Left lung (tissue), 14 donors: ENCODE measurements at places on chromosomes 1 and 21. TPM values are rescaled to one million over a fixed set of nuclear protein-coding genes. Genes with fewer than 3 reads are reported as not detected.

BMP8B gene
- polyA plus RNA-seq, result 1.2 TPM

SPRR2G gene
- polyA plus RNA-seq, result not detected

FAM3B gene
- 13.3 TPM for polyA plus RNA-seq

TCEANC2 gene
- polyA plus RNA-seq, result 8.9 TPM

EPHB2 gene
- 19.1 TPM for polyA plus RNA-seq

CEP85 gene
- 20.8 TPM for polyA plus RNA-seq

RAP1A gene
- polyA plus RNA-seq, result 68.2 TPM

CYP4A22 gene
- polyA plus RNA-seq, result not detected

TOR1AIP2 gene
- polyA plus RNA-seq, result 34.8 TPM

SLC44A5 gene
- 5.1 TPM for polyA plus RNA-seq

PRMT6 gene
- polyA plus RNA-seq, result 27.4 TPM

GRCh38 chr1:158521666-158522058 lies 32.5 kb downstream of the OR6Y1 start:
- no peak for DNase-seq

- no peak for DNase-seq
Observed at GRCh38 chr1:192880231-192880630, 71.4 kb downstream of the RGS2 start.

GRCh38 chr1:235532360-235532759 lies 28.1 kb upstream of the B3GALNT2 start:
- DNase-seq, result no peak

- no peak for DNase-seq
Observed at GRCh38 chr1:110872366-110872744, 593 bp upstream of the CD53 start.

- no peak for DNase-seq
Observed at GRCh38 chr1:202101184-202101583, 21.5 kb upstream of the GPR37L1 start.

- DNase-seq, result no peak
Observed at GRCh38 chr1:30423570-30423969, 299.8 kb downstream of the MATN1 start.

DNA sequence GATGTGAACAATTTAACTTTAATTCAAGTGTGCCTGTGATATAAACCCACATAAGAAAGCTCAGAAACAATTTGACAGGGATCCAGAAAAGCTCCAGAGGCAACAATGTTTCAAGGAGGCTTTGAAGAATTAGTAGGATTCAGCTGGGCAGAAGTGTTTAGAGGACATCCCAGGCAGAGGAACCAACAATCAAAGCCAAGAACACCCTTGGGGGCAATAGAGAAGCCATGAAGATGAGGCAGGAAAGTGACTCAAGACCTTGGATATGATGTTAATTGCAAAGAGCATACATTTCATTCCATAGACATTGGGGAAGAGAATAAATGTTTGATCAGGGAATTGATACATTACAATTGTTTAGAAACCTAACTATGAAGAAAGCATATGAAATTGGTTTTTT lies 280.3 kb downstream of the LTN1 start:
- DNase-seq, result no peak

- no peak for DNase-seq
Observed at GRCh38 chr1:78086697-78087096, 40.9 kb downstream of the GIPC2 start.

- DNase-seq, result no peak
Observed at GRCh38 chr1:159940006-159940620, 5.3 kb downstream of the IGSF9 start.

- no peak for DNase-seq
Observed at GRCh38 chr21:27818847-27819246, 852.0 kb upstream of the ADAMTS5 start.

GRCh38 chr1:81414488-81415015 lies 386.2 kb upstream of the ADGRL2 start:
- peak; percentile 77 for DNase-seq

GRCh38 chr1:147201276-147201675 lies 23.9 kb downstream of the FMO5 start:
- DNase-seq, result no peak

DNA sequence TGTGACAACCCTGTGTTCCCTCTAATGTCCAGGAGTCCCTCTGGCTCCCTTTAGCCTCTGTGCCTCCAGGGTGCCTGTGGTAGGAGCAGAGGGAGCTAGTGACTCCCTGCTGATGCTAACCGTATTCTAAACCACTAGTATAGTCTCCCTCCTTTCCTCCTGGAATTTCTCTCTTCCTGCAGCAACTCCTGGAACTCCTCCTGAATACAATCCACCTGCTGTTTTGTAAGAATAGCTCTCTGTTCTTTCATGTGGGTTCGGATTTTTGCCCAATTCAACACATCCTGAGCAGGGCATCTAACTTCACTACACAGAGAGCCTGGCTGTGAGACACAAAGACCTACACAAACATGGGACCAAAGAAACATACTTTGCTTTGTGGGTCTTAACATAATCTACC lies 107.9 kb downstream of the RUNX1 start:
- DNase-seq, result no peak

DNA sequence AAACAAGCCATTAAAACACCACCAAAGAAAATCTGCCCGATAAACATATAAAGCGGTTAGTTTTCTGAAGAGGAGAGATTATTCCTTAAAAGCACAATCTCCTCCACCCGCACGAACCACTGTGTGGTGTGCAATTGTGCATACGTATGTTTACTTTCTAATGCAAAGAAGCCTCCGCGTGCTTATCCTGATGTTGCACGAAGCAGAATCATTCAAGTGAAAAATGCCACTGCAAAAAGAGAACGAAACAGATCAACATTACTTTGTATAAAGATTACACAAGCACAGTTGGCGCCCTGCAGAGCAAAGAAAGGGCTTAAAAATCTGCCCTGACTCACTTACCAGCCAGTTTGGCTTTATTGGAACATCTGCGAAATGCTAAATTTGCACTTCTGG lies 166.8 kb downstream of the ZNF281 start:
- DNase-seq, result no peak

GRCh38 chr1:233261206-233261605 lies 34.3 kb downstream of the PCNX2 start:
- DNase-seq, result no peak

DNA sequence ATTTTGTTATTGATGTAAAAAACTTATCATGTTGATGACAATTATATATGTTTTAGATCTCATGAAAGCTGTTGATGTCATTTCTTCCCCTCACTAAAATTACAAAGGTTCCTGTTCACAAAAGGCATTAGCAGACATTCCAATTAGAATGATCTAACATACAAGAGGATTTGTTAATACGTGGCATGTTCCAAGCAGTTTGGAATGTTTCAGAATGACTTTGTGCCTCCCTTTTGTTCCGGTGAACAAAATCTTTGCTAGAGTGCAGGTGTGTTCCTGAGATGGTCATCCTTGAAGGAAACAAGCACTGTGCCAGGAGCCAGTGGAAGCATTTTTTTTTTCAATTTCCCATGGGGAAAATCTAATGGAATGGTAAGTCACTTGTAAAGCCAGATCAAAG lies 108.0 kb upstream of the KCTD3 start:
- no peak for DNase-seq

- no peak for DNase-seq
Observed at GRCh38 chr1:200073286-200073637, 45.8 kb downstream of the NR5A2 start.

GRCh38 chr1:112230232-112230631 lies 165.8 kb upstream of the CTTNBP2NL start:
- no peak for DNase-seq

DNA sequence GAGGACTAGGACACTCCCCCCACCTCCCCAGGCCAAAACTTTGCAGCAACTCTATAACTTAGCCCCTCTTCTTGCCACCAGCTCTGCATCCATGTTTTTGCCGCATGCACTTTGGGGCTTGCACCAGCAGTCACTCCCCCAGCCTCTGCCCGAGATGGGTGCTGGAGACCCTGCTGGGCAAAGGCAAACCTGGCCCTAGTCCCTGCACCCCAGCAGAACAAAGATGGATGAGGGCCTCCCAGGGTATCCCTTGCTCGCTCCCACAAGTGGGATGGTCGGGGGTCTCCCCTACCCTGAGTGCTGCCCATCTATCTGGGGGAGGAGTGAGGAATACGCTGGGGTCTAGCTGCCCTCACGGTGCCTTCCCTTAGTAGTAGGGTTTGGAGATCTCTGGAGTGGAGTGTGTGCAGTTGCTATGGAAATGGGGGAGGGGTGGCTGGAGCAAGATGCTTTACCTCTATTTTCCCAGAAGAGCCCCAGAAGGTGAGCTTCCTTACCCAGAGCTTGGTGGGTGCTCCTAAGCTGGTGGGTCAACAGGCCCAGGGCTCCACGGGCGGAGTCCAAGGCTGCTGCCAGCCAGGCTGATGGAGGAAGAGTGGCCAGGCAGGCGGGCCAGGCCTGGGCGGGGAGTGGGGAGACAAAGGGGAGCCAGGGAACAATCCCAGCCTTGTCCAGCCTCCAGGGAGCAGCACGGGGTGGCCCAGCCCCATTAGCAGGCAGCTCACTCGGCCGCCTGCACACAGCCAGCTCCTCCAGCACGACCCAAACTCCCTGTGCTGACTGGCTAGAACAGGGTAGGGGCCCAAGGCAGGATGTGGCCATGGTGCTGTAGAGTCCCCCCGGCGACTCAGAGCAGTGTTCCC lies at the start of gene PAQR6:
PAQR6 (minus strand) TSS at position 597 of the 863 bp plus-strand sequence. CDS start 1,325 bp downstream, outside the sequence.
- DNase-seq, result no peak

- no peak for DNase-seq
Observed at GRCh38 chr1:227846265-227846858, 30.9 kb downstream of the PRSS38 start.

DNA sequence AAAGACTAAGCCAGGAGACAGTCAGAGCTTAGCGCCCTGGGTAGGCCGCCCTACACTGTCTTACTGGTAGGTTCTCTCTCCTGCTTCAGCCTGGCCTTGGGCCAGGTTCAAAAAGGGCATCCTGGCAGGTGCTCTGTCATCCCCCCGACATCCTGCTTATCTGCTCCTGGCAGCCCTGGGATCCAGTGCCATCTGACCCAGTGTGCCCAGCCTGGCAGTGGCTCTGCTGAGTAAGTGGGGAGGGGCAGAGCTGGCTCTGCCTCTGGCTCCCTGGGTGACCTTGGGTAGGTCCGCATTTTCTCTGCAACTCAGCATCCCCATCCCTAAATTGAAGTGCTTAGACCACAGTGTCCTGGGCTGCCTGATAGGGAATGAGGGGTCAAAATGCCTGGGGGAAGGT lies 549.9 kb downstream of the PTPRU start:
- no peak for DNase-seq

- no peak for DNase-seq
Observed at GRCh38 chr1:32714277-32714676, 11.7 kb upstream of the SYNC start.

- no peak for DNase-seq
Observed at GRCh38 chr1:43452789-43453441, 816 bp downstream of the HYI start.

DNA sequence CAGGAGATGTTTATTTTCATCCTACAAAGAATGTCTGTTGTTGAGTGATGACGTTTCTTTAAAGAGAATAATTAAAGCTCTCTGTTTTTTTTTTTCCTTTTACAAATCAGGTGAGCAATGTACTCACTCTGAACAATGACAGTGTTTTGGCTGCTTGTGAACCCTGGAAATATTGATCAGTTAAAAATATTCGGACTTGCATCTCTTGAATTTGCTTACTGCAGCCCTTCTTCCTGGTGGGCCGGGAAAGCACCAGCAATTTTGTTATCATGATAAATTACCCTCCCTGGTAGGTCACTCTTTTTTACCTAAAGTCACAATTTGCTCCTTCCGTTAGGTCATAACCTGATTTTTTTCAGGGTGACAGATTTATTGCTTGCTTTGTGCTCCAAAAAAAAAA lies 72.3 kb upstream of the NR5A2 start:
- DNase-seq, result no peak
